ENCODE measurements at places on chromosomes 4 and X.

GRCh38 chr4:53582194-53582593 is 9.1 kb downstream of the LNX1 start:
- DNase-seq = no peak

GRCh38 chrX:134377537-134377936 is 82.4 kb upstream of the HPRT1 start:
- DNase-seq = peak; percentile 54

DNA sequence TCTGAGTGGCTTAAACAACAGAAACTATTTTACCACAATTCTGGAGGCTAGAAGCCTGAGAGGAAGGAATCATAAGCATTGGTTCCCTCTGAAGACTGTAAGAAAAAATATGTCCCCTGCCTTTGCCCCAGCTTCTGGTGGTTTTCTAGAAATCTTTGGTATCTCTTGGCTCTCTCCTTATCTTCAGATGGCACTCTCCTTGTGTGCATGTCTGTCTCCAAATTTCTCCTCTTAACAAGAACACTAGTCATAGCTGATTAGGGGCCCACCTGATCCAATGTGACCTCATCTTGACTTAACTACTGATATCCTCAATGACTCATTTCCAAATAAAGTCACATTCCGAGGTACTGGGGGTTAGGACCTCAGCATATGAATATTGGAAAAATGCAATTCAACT is 635.0 kb upstream of the NR3C2 start:
- no peak for DNase-seq

- no peak for DNase-seq
Measured at GRCh38 chr4:73850261-73850970, 2.7 kb upstream of the PF4V1 start.

- DNase-seq = peak; percentile 60
Measured at GRCh38 chr4:1099684-1100335, 13.6 kb downstream of the RNF212 start.

GRCh38 chr4:155950461-155950860 is 3.2 kb downstream of the CTSO start:
- no peak for DNase-seq

- DNase-seq = no peak
Measured at GRCh38 chr4:148021686-148022085, 289.8 kb downstream of the ARHGAP10 start.

DNA sequence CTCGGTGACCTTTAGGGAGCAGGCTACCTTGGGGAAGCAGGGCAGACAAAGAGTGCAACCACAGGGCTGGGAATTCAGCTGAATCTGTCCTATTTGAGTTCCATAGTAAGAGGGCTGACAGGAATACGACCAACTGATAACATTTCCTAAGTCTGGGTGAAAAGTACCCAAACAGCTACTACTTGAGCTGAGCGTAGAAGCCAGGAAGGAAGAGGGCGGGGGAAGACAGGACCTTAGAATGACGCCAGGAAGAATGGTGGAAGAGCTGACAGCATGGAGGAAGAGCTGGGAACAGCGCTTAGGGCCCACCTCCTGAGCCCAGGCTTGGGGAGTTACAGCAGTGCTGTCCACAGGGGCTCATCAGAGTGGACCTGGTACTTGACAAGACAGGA is 14.4 kb downstream of the MECP2 start:
- DNase-seq = no peak

GRCh38 chrX:75278991-75279390 is 5.1 kb downstream of the UPRT start:
- DNase-seq = no peak

DNA sequence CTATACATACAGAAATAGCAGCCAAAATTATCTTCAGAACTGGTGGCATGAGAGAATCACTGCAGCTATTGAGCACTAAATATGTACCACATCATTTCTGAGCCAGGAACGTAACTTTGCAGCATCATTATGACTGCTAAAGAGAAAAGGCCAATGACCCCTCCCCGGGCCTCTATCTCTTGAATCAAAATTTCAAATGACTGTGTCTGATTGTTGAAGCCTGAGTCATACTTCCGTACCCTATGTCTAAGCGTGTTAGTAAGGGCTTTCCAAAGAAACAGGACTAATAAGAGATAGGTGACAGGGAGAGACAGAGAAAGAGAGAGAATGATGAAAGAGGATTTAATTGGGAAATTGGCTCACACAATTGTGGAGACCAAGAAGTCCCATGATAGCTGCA is 445.5 kb upstream of the SPANXN1 start:
- no peak for DNase-seq

DNA sequence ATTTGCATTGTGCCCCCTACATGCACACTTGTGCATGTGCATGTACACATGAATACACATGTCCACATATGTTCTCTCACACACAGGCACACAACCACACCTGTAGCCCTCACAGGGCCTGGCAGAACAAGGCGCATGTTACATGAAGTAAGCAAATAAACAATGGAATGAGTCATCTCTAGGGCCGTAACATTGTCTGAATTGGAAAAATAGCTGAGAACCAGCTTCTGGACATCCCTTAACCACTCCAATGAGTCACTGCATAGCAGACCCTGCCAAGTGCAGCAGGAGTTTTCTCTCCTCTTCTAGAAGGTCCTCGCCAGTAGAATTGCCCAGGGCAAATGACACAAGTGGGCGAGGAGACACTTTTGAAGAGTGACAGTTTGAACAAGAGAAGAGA is 66.1 kb downstream of the MAGEA10 start:
- DNase-seq = peak; percentile 5

DNA sequence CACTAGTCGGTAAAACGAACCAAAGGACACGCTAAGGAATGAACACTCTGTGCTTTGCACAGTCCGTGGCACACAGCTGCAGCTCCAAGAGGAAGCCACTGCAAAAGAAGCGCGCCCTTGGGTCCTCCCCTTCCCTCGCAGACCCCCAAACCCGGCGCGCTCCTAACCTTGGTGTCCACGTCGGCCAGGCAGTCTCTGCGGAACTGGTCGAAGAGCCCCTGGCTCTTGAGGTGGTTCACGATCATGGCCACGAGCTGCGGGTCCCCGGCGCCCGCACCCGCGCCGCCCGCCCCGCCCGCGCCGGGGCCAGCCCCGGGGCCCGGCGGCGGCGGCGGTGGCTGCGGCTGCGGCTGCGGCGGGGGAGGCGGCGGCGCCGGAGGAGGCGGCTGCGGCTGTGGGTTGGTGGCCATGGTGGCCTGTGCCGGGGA is 333 bp downstream of the BOD1L1 start:
- peak; percentile 16 for DNase-seq

GRCh38 chr4:71009890-71010588 is 16.6 kb downstream of the DCK start:
- no peak for DNase-seq

DNA sequence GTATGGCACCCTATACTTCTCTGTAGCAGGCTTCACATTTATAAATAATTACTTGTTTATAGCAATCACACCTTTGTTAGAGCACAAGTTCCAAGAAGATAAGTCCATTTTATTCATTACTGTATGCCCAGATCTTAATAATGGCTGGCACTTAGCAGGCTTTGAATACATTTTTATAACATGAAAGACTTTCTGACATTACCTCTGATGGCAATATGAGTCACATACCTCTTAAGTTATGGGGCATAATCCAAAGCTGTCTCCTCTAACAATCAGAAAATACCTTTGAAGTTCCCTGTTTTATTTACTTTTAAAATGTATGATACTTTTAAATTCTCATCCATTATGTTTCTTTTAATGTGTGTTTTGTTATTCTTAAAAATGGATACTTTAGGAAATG is 12.2 kb downstream of the SCRG1 start:
- DNase-seq = no peak

GRCh38 chrX:37776987-37777325 is 2.9 kb upstream of the CYBB start:
- no peak for DNase-seq

DNA sequence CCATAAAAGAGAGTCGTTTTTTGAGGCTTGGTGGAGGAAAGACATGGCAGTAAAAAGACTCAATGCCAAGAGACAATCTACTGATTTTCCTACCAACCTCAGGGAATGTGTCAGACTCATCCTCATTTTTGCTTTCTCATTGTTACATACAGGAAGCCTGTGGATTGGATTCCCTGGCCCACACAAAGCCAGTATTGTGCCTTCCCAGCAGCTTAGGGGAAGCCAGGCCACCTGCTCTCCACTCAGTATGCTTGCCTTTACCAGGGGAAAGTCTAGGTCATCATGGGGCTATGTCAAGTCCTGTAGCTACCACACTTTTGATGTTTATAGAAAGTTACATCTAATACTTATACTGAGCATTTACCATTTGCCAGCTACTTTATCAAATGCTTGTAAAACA is 11.0 kb downstream of the BMX start:
- no peak for DNase-seq

- peak; percentile 44 for DNase-seq
Measured at GRCh38 chrX:14027036-14027435, 2.7 kb downstream of the GEMIN8 start.

DNA sequence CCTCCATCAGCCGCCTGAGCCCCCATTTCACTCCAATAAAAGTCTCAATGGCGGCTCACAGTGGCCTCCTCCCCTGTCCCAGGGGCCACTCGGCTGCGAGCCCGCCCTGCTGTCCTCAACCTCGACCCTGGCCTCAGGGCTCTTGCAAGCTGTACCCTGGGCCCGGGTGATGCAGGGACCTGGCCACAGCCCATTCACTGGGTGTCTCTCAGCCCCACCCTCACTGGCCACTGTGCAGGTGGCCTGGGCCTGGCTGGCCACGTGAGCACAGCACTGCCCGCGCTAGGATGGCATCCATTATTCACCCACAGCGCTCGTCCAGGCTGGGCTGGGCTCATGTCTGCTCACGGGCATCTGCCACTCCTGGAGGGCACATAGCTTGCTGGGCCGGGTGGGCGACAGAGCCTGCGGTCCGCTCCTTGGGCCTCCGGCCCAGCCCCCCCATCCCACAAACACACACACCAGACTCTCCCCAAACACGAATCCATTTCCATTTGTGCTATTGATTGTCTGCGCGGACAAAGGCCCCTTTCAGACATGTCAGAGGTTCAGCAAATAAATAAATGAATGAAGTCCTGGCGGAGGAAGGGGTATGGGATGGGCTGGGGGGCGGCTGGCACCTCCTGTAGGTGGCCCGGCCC is 16.5 kb upstream of the FGFR3 start:
- peak; percentile 65 for DNase-seq

DNA sequence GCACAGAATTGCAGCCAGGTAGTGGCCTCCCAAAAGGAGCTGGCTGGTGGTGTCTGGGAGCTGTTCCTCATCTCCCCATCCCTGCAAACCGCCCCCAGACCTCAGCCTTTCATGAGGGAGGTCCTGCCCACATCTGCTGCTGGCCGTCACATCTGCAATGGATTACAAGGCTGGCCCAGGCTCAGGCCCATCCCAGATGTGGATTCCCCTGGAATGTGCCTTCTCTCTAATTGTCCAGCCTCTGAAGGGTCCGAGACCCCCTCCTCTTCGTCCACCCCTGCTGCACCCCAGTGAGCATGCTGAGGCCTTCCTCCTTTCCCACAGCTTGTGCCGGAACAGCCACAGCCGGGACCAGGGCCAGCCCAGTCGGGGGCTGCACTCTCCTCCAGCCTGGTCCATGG is 115.0 kb upstream of the NALF2 start:
- no peak for DNase-seq

- DNase-seq = no peak
Measured at GRCh38 chrX:13059637-13060499, 15.4 kb upstream of the FAM9C start.

DNA sequence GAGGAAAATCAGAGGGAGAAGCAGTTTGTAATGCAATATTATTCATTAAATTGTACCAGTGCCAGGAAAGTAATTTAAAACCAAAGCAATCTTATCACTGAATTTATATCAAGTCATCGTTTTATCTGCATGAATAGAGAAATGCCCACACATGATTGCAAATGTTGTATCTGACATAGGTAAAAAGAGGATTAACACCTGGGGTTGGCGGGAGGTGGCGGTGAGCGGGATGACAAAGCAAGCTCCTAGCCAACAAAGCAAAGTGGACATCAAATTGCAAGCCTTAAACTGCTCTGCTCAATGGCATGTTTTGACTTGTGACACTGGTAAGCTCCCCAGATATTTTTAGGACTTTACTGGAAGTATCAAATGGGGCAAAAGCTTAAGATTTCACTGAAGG is 16.4 kb downstream of the HPGD start:
- no peak for DNase-seq

- DNase-seq = no peak
Measured at GRCh38 chr4:7885216-7886006, 54.2 kb downstream of the AFAP1 start.

GRCh38 chrX:51484616-51485015 is 11.8 kb downstream of the NUDT11 start:
- no peak for DNase-seq

- peak; percentile 23 for DNase-seq
Measured at GRCh38 chrX:119398974-119399771, at the start of gene SLC25A43. Gene SLC25A43, plus strand, starts transcription at chrX:119399336. Its CDS starts 68 bp downstream, at chrX:119399404.

DNA sequence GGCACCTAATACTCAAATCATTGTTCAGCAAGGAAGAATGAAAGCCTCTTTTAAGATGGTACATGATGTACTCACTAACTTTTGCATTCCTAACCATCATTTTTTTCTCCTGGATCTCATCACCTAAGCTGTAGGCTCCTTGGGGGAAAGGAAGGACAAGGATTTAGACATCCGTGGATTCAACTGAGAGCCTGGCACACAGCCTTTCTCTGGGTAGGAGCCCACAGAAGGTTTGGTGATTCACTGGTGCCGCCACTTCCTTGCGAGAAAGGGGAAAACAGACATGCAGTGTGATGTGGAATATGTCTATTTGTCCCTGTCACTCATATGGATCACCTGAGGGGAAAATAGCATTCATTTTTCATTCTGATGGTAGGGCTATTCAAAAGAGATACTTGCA is 147.3 kb downstream of the PCDH7 start:
- no peak for DNase-seq

DNA sequence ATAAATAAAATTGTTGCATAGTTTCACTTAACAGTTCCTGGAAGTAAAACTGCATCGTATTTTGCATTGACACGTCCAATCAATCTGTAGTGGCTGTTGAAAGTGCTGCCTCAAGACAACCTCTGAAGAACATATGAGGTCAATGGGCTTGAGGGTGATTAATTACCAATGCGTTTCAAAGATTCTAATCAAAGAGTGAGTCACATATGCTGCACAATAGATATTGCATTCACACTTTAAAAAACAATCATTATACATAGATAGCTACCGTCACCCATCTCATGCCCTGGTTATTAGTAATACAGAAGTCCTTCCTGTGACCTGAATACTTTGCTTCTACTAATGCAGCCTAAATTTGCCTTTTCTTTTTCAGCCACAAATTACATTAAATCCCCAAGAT is 743.3 kb upstream of the SLIT2 start:
- no peak for DNase-seq

DNA sequence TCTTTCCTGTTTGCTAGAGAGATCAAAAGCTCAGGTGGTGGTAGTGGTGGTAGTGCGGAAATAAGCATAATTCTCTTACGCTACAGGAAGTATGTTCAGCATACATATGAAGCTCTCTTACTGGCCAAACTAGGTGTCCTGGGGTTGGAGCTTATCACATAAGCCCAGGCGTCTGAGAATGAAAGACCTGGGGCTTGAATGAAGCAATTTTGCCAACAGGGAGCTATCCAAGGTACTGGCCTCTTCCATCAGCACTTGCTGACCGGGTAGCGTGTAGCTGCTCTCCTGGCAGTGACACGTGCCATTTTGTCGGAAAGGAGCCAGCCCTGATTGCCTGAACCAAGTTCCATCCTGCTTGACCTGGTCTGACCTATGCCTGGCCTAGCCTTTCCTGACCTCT is 65.9 kb upstream of the HPF1 start:
- DNase-seq = peak; percentile 25

- DNase-seq = peak; percentile 45
Measured at GRCh38 chr4:180028682-180029081, 2214.5 kb upstream of the TENM3 start.

GRCh38 chr4:120801137-120801758 is 121.3 kb downstream of the PRDM5 start:
- no peak for DNase-seq

All from body of pancreas (tissue), 4 donors.